Activated gamma-delta T cell treated with anti-CD3 and anti-CD28 coated beads, Interleukin-2, amount 50 U/mL, for 16 hours (primary cell): ENCODE measurements at places on chromosomes 11 and 22.
A peak's percentile ranks its signal among the peaks of the same experiment; 100 is the strongest.

DNA sequence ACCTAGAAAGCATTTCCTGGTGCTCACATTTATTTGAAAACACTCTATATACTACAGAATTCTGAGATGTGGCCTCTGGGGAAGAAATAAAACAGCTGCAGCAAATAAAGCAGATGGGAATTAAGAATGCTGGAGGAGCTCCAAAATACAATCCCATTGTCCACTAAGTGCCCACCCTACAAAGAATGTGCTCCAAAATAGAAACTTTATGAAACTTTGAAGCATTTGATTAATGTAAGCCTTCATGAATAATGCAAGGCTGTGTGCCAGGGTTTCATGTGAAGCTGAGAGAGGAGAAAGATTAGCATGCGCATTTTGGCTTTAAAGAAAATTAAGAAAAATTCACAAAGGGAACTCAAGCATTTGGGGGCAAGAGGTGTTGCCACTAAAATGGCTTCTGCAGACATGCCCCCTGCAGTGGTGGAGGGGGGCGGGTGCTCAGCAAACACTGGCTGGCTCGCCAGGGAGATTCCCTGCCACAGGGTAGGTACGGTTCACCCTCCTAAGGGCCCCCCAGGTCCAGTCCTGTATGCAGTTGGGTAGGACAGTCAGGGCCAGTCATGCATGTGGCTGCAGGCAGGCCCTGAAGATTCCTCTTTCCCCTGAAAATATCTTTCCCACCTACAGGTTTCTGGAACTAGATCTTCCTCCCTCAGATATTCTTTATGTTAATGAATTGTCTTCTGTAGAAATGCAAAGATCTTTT, 46.6 kb upstream of the RCN1 start:
- DNase-seq: no peak

DNA sequence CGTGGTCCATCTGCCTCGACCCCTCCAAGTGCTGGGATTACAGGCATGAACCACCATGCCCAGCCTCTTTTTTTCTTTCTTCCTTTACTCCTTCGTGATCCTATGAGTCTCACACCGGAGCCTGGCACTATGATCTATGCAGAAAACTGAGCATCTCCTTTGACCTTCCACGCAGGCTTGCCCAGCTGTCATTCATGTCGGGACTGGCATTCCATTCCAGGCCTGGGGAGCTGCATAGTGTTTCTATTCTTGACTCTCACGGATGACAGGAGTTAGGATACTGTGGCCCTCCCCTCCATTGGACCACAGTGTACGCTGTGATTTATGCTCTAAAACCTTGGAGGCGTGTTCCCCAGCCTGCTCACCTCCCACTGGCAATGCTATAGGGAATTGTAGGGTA, 611.8 kb downstream of the BRD1 start:
- no peak for DNase-seq

DNA sequence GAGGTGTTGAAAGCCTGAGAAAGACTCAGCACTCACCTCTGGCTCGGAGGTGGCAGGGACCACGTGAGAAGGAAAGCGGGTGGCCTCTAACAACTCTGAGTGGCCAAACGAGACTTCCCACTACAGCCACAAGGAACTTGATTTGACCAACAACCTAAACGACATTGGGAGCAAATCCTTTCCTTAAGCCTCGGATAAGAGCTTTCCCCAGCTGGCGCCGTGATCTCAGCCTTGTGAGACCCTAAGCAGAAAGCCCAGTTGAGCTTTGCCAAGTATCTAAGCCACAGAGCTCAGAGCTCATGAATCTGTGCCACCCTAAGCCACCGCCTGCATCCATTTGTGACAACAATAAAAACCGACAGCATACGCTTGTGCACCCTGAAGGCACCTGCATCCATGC, 636.0 kb downstream of the TBC1D22A start:
- no peak for DNase-seq

GRCh38 chr11:72831521-72832300, 17.5 kb downstream of the ATG16L2 start:
- DNase-seq: peak; percentile 32

DNA sequence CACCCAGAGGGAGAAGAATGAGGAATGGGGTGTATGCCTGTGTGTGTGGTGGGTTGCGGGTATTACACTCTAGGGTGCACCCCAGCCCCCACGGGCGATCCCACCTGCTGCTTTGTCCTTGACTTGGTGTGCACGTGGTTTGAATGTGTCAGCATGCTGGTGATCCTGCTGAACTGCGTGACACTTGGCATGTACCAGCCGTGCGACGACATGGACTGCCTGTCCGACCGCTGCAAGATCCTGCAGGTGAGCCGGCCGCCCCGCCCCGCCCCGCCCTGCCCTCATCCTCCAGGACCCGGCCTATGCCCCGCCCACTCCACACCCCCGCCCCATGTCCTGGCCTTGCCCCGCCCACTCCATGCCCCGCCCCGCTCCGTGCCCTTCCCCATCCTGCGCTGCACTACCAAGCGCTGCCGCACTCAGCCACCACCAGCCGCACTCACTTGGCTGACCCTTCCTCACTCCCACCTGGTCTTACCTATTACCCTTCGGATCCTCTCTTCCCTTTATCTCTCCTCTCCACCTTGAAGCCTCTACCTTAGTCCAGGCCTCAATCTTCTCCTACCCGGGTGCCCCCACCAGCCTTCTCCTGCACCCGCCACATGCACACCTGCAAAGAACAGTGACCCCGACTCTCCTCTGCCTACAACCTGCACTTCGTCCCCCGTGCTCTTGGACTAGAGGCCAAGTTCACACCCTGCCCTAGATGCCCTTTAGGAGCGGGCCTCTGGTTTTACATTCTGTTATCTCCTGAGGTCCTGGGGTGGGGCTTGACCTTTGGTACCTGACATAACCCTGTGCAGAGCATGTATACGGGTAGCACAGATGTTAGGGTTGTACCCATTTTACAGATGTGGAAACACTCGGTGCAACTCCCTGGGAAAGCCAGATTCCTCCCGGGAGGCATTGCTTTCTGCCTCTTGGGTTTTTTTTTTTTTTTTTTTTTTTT, 27.7 kb downstream of the CACNA1I start:
- DNase-seq: peak; percentile 46

DNA sequence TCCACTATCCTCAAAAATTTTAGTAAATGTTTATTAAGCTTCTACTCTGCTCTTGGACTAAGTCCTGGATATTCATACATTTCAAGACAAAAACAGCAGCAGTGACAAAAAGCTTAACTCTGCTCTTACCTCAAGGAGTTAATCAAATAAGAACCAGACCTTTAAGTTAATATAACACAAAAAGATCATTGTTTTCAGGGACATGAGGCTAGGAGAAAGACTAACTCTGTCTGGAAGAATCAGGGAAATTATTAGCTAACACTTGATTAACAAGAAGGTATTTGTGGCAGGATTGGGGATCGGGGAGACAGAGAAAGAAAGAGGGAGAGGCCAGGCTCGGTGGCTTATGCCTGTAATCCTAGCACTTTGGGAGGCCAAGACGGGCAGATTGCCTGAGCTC, 74.4 kb downstream of the PPP2R1B start:
- DNase-seq: no peak

- no peak for DNase-seq
Measured at GRCh38 chr11:95516786-95517185, 272.8 kb downstream of the FAM76B start.

- DNase-seq: no peak
Measured at GRCh38 chr11:125496529-125496857, 428 bp upstream of the FEZ1 start.

- no peak for DNase-seq
Measured at GRCh38 chr11:64768300-64768694, 8.5 kb upstream of the PYGM start.

GRCh38 chr22:27466229-27466628, 335.3 kb downstream of the MN1 start:
- DNase-seq: no peak

GRCh38 chr11:1470681-1471611, 15.6 kb downstream of the MOB2 start:
- DNase-seq: no peak

DNA sequence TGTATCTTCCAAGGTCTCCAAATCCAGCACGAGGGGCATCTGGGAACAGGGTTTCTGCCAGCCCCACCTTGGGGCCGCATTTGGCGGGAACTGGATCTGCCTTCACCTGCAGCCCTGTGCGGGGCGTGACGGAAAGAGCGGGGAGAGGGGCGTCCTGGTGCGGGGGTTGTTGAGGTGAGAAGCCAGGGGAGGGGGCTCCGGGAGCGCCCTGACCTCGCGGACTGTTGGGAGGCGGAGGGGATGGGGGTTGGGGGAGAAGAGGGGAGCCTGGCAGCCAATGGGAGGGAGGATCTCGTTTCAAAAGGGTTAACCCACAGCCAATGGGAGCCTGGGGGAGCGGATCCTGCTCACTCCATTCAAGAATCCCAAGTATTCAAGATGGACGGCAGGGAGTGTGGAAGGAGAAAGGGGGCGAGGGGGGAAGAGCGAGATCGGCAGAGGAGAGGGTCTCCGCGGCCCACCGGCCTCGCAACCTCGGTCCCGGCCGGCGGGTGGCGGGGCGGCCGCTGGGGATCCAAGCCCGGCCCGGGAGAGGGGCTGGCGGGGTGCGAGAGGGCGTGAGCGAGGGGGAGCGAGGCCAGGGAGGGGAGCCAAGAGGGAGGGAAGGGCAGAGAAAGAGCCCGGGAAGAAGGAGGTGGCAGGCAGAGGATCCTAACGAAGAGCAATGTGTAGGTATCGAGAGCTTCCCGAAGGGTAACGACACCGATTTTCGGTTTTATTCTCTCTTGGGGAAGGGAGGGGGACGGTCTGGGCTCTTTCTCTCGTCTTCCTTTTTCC, 11.5 kb downstream of the YPEL4 start:
- DNase-seq: no peak

- no peak for DNase-seq
Measured at GRCh38 chr22:38320605-38321402, 3.6 kb upstream of the CSNK1E start.

DNA sequence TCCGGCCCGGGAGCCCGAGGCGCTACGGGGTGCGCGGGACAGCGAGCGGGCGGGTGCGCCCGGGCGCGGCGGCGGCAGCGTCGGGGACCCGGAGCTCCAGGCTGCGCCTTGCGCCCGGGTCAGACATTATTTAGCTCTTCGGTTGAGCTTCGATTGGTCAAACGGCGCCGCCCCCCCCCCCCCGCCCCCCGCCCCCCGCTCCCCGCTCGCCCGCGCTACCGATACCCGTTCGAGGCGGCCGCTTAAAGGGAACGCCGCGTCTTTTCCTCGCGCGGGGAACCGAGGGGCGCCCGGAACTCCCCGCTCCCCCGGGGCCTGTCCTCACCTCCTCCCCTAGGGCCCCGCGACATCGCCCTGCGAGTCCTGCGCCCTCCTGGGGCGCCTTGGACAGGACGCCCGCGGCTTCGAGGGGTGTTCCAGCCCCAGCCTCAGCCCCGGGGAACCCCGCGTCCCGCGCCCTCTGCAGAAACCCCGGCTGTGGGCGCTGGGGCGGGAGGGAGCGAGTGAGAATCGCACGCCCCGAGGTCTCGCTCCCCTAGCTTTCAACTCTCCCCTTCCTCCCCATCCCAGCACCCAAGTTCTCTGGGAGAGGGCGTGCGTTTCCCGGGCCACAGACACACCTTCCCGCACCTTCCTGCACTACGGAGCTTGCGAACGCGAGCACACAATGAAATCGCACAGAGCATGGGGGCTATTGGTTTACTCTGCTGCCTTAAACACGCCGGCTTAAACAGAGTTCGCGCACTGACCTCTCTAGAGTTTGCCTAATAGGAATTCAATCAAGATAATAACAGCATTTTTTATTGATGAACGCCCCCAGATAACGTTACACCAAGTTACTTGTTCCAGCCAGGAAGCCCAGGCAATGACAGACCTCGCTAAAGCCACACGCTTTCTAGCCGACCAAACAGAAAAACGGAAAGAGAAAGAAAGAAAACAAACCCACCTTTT, at the start of gene BDNF:
TSS of gene BDNF (minus strand) at position 105 of the 951 bp plus-strand sequence. CDS start 41,891 bp downstream, outside the sequence.
- no peak for DNase-seq

- no peak for DNase-seq
Measured at GRCh38 chr11:60242740-60243239, at the start of gene MS4A4E. MS4A4E (minus strand) TSS chr11:60243137; CDS start chr11:60230055, 13,082 bp downstream.

- no peak for DNase-seq
Measured at GRCh38 chr11:76978818-76979217, 55.4 kb upstream of the B3GNT6 start.

- DNase-seq: no peak
Measured at GRCh38 chr11:116037861-116038260, 533.6 kb upstream of the CADM1 start.

DNA sequence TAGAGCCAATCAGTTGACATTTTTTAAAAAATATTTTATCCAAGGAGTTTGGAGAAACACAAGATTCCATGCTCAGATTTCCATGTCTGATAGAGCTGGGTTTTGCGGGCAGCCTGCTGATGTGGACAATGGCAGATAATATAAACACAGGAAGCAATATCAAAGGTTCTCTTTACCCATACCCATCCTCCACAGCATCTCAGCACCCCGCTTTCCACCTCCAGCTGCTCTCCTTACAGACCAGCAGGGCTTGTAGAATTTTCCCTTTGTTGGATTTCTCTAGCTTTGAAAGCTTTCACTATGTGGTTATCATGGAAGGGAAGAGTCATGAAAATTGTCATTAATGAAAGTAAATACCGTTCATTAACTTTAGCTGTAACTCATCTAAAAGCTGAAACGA, 746.4 kb downstream of the OPCML start:
- DNase-seq: no peak

DNA sequence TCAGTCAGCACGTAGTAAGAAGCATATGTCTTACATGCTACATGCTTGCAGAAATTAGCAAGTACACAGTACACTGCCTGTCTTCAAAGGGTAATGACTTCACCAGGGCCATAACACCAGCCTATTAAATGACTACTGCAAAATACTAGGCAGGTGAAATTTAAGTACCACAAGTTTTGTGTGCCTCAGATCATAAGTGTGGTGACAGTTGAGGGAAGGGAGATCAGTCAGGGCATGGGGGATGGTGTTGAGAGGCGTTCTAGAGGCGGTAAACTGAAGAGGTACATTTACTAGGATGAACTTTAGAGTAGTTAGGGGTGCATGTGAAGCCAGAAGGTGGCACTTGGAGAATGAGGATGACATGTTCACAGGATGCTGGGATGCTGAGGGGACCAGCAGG, 22.0 kb downstream of the AMOTL1 start:
- DNase-seq: no peak

DNA sequence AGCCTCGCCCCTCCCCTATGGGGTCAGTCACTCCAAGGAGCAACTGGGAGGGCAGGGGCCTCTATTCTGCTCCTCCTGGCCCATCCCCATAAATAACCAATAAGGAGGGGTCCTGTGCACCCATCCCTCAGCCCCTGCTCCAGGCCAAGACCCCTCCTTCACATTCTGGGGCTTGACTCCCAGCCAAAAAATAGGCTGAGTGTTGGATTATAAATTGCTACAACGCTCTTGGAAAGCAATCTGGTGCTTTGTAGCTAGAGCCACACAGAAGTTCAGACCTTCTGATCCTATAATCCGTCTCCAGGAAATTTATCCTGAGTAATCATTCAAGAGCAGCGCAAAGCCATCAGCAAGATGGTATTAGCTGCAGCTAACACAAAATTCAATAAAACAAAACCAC, 42.5 kb downstream of the ABCC8 start:
- no peak for DNase-seq

GRCh38 chr11:43983221-43983810, 40.9 kb downstream of the C11orf96 start:
- DNase-seq: no peak

DNA sequence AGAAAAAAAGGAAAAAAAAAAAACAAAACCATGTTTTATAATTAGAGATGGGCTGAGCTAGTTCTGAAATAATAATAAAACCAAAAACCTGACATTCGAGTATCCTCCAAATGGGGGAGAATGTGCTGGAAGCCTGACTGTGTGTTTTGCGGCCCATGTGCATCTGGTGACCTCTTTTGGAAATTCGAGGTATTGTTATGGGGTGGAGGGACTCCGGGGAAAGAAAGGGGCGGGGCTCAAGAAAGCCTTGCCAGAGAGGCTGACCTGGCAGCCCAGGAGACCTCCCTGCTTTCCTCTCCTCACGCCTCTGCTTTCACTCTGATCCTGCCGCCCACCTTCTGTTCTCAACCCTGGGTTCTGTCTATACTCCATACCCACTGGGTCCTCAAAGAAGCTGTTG, 72.9 kb downstream of the CTTN start:
- no peak for DNase-seq
